ENCODE measurements at places on chromosomes 7 and 10.
A peak's percentile ranks its signal among the peaks of the same experiment; 100 is the strongest.

- no peak for DNase-seq
These were observed 60.5 kb upstream of the C10orf90 start for GRCh38 chr10:126730856-126731609.

- DNase-seq, result no peak
These were observed 703 bp upstream of the HILPDA start for GRCh38 chr7:128454808-128455542.

DNA sequence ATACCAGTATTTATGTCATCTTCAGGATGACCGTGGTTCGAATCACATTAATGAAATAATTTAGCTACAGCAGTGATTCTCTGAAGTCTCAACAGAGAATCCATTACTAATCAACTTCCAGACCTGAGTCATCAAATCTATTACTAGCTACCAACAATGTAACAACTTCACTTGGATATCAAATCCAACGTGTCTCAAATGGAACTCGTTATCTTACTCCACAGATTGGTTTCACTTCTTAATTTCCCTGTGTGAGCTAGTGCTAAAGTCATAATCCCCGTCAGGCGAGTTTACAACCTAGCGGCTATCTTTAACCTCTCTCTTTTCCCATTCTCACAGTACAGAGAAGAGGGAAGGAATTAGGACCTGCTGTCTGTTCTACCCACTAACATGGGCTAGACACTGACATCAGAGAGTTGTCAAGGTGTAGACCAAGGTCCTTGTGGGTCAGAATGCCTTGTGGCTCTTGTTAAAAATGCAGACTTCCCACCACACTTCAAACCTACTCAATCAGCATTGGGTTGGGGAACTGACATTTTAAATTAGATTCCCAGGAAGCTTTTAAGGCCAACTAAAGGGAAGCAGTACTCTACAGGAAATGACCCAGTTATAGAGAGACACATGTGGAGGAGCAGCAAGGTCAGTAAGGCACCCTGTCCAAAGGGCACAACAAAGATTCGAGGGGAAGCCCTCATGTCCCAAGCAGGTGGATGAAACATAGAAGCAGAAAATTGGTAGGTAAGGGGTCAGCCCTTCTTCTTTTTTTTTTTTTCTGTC lies 57.3 kb upstream of the GSAP start:
- DNase-seq, result no peak

DNA sequence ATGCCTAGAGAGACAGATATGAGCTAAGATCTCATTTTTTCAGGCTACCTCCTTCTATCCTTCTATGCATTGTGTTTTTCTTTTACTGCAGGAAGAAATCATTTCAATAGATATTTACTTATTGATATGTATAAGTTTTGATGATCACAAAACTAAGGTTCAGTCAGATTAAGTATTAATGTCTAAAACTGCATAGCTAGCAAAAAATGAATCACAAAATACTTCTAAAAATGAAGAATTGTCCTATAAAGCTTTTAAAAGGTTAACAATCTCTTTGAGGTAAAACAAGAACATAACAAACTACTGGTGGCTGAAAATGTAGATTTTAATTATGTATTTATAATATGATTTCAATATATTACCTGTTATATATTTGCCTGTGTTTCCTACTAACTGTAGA lies 632.9 kb upstream of the LRRTM3 start:
- DNase-seq, result no peak

GRCh38 chr7:95996174-95996573 lies 223.8 kb downstream of the DYNC1I1 start:
- DNase-seq, result no peak

DNA sequence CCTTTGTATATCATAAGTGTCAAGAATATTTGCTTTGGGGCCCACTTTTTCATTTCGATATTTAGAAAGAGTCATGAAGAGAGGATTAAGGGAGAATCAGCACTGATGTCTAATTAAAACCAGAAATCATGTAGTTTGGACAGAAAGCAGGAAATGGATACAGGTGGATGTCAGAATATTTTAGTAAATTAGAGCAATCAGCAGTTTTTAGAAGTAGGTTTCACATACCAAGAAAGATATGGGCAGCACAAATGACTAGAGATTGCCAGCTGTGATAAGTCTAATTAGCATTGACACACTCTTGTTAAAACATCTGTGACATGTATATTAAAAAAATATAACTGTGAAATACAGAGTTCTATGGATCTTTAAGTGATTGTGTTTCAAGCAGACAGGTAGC lies 180.8 kb upstream of the POM121L12 start:
- no peak for DNase-seq

- DNase-seq, result no peak
These were observed 209.2 kb downstream of the MBL2 start for GRCh38 chr10:52563360-52563759.

DNA sequence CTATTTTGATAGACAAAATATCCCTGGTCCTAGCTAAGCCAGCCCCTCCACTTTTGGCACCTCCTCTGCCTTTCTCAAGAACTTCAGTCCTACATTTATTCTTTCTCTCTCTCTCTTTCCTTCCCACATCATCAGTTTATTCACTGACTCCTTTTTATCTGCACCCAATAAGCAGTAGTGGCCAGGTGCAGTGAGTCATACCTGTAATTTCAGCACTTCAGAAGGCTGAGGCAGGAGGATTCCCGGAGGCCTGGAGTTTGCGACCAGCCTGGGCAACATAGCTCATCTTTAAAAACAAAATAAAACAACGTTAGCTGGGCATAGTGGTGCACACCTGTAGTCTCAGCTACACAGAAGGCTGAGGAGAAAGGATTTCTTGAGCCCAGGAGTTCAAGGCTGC lies 19.4 kb upstream of the NRP1 start:
- no peak for DNase-seq

- no peak for DNase-seq
These were observed 4.1 kb downstream of the JCAD start for GRCh38 chr10:30055226-30055662.

- DNase-seq, result no peak
These were observed 35.0 kb upstream of the ACSL5 start for GRCh38 chr10:112338957-112339356.

DNA sequence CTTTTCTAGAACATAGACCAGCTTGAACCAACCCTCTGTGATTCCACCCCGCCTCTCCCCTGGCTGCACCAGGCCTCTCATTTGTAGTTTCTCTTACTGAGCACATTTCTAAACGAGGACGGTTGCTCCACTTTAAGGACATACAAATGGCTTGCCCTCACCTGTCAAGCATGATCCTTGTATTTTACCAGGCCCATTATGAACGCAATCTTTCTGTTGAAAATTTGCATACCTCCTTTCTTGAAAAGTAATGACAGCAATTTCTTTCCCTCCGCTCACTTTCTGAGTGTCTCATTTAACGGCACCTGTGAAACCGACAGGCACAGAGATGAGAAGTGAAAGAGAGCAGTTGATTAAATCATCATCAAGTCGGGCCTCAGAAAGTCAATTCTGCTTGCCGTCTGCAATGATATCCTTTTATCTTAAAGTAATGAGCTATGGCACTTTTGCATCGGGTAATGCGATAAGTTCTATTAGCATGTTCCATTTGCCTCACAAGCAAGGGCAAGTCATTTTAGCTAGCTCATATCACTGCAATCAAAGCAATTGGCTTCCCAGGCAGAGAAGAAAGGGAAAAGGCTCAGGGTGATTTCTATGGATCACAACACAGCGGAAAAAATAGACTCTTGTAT lies 705.6 kb upstream of the GALNT17 start:
- DNase-seq, result no peak

GRCh38 chr10:89909752-89910151 lies 208.4 kb downstream of the KIF20B start:
- DNase-seq, result no peak

DNA sequence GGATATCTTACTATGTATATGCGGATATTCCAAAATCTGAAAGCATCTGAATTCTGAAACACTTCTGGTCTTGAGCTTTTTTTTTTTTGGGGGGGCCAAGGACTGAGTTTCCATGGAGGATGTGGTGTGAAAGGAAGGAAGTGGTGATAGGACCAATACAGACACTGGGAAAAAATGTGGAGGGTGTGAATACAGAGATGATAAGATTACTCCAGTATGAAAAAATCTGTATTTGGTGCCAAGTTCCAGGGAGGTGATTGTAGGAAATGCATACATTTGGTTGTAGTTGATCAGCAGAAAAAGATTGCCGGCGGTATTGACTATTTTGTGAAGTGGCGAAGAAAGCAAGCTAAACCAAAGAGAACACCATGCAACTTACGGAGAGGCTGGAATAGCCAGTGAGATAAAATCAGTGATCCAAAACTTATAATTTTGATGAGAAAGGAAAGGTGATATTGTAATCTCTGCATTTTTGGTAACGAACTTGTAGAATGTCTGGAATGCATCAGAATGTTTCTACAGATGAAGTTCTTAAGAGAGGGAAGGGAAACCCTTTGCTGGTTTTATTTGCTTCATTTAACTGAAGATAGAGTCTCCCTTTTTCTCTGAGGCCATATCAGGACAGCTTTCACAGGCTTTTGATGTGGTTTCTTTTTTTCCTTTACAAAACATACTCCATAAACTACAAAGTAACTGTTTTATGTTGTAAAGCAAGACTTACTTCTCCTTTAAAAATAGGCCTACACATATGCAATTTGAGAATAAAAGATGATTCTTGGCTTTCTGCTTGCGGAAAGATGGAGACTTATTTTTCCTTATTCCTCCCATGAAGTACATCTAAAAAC lies 6.0 kb downstream of the WDR37 start:
- DNase-seq, result no peak

DNA sequence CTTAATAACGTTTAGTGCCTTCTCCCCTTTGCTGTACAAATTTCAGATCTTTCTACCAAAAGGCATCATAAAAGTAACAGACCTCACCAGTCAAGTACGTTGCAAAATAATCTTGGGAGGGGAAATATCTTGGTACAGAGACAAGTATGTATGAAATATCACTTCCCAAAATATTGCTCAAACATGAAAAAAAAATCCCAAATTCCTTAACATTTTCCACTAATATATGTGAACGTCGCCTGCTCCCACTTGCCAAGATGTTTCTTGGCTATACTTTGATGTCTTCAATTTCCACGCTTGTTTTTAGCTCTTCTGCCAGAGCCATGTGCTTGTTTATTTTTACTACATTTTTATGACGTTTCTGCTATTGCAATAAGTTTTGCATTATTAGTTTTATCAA lies 223.5 kb downstream of the PLXNA4 start:
- no peak for DNase-seq

DNA sequence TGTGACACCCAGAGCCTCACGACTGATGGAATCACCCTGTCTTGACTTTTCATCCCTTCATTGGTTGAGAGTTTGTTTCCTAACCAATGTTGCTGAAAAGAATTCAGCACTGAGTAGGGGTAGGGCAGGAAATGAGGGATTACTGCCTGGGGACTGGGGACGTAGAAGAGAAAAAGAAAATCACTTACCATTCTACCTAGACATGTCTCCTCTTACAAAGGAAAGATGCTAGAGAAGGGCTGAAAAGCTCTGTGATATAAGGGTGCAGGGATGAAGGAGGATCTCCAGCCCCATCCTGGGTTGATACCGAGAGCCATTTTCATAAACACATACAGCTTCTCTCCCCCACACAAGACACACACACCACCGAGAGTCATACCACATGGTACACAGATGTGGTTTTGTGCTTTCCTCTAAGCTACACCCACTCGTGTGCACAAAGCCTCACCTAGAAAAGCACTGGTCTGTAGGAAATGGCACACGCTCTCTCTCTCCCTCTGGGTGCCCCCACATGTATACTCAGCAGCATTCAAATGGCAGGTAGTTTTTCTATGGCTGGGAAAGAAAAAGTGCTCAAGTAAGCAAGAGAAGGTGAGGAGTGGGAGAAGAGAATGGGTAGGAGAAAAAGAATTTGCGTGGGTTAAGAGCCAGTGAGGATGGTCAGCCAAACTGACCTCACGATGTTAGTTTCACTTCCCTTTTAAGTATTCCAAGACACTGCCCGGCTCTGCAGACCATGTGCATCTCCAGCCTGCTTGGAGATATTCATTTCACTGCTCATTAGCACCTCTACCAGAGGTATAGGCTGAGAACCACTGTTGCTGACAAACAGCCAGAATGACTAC lies 85.8 kb downstream of the CALD1 start:
- no peak for DNase-seq

GRCh38 chr7:129093867-129094456 lies 39.1 kb upstream of the TNPO3 start:
- DNase-seq, result no peak

- peak; percentile 90 for DNase-seq
These were observed 24.9 kb upstream of the PITRM1 start for GRCh38 chr10:3197348-3198003.

- DNase-seq, result no peak
These were observed 587.9 kb downstream of the PHTF2 start for GRCh38 chr7:78386520-78386919.

GRCh38 chr10:42428534-42428933 lies 209.8 kb downstream of the ZNF33B start:
- DNase-seq, result no peak

DNA sequence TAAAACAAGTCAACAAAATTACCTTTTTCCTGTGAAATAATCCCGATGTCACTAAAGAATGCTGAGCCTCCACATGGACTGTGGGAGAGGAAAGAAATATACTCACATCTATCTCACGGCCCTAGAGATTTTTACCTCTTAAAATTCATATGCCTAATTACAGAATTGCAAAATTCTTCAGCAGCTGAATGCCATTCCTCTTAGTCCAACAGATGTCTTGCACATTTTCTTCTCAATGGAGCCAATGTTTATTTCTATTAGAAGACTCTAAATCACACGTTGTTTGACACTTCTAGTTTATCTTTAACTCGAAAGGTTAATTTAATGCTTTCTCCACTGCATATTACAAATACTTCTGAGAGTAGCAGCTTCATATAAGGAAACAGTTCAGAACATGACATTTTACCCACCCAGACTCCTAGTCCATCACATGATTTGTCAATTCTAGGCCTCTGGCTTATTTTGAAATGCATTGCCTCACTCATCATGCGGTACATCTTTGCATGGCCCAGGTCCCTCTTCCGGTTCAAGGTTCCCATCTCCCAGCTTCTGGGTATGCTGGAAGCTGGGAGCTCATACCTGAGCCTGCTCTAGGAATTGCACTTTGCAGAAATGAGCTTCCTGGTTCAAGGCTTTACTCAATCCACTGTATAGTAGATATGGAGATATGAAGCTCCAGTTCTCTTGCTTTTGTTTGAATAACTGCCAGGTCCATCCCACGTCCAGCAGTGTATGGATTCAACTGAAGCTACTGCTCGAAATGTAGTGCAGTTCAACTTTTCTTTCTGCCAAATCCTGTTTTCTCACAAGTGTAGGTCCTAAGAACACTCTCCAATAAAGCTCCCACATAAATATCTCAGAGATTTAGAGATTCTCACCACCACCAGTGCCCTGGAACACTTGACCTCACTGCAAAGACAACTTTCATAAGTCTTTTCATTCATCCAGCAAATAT lies 306.2 kb downstream of the GPR37 start:
- no peak for DNase-seq

- DNase-seq, result no peak
These were observed 70.6 kb upstream of the MET start for GRCh38 chr7:116601426-116601825.

All from left forelimb (tissue), 1 donor.